Ascending aorta (tissue), 2 donors: ENCODE measurements at places on chromosomes 13 and 19.

DNA sequence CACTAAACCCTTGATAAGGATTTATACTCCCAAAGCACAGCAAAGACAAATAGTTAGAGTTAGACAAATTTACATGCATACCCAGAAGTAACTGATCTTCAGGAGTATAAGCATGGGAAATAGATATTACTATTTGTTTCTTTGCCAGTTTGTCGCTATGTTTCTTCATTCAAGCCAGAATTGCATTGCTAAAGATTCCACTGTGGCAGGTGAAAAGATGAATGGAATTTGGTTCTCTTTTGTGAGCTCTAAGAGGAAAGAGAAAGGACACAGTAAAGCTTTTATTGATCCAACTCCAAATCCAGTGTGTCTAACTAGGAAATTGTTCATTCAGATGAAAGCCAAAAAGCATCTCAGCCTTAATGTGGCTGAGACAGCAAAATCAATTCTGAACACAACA, 292.3 kb upstream of the SPRY2 start:
- no peak for DNase-seq

DNA sequence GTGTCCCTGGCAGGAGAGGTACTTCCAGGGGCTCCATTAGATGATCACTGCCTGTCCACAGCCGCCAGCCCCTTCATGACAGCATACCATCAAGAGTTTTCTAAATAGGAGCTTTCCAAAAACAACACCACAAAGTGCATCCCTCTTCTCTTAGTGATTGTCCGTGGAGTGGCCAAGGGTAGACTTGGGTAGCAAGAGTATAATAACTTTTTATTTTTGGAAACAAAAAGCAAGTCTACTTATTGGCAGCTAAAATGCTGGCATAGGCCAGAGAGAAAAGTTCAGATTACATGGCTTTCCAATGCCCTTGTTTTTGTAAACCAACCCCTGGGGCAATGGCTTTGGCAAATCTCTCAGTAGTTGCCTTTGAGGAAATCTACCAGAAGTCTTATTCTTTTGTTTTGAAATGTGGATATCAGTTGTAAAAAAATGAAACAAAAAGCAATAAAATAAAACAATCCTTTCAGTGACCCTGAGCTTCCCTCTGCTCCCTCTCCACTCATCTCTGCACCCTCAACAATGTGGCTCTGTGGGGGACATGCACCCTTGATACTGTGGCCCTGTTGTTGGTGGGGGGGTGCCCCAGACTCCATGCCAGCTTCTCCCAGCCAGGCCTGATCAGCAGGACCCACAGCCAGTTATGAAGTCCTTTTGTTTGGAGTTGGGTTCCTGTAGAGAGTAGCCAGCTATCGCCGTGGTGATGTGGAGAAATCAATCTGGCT, 294.1 kb downstream of the DLEU7 start:
- no peak for DNase-seq

- DNase-seq = peak; percentile 79
Measured at GRCh38 chr13:45047394-45048310, 58.3 kb downstream of the GPALPP1 start.

DNA sequence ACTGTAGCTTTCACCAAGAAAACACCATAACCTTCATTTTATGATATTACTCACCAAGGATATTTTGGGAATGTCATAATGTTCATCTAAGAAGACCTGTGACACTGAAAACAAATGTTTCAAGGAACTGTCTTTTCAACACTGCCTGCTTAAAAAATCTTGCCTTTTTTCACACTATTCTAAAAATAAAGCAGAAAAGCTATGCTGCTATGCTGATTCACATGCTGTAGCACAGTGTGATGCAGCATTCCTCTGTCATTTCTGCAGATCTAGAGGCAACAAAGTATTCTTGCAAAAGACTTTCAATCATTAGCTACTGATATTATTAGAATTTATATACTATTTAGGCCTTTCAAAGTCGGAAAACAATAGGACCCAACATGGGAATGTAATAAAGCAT, 525.7 kb downstream of the UQCRFS1 start:
- no peak for DNase-seq

GRCh38 chr19:7924651-7925170, 1.2 kb downstream of the CTXN1 start:
- DNase-seq = no peak

GRCh38 chr13:20654156-20654555, 49.3 kb upstream of the IL17D start:
- no peak for DNase-seq

- no peak for DNase-seq
Measured at GRCh38 chr13:24122569-24122968, 38.0 kb upstream of the SPATA13 start.
